Natural killer cell (primary cell): ENCODE measurements at places on chromosomes 4 and X.

DNA sequence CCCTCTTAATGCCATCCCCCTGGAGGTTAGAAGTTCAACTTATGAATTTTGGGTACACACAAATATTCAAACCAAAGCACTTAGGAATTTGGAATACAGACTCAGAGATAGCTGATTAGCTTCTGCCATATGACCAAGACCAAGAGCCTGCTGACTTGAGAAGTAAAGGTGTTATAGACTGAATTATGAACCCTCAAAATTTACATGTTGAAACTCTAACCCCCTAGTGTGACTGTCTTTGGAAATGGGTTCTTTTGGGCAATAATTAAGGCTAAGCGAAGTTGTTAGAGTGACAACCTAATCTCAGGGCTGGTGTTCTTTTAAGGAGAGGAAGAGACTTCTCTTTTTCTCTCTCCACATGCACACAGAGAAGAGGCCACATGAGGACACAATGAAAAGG, 151.2 kb downstream of the COX18 start:
- no peak for DNase-seq

GRCh38 chr4:187414716-187415115, 580.9 kb upstream of the ZFP42 start:
- no peak for DNase-seq

GRCh38 chrX:133412665-133413064, 2.6 kb downstream of the GPC4 start:
- DNase-seq = no peak

- no peak for DNase-seq
These were observed 40.3 kb downstream of the FANCB start for GRCh38 chrX:14832586-14832985.

- no peak for DNase-seq
These were observed 213.3 kb downstream of the GLUD2 start for GRCh38 chrX:121260596-121261240.

GRCh38 chr4:174056959-174057358, 226.5 kb downstream of the FBXO8 start:
- DNase-seq = no peak

DNA sequence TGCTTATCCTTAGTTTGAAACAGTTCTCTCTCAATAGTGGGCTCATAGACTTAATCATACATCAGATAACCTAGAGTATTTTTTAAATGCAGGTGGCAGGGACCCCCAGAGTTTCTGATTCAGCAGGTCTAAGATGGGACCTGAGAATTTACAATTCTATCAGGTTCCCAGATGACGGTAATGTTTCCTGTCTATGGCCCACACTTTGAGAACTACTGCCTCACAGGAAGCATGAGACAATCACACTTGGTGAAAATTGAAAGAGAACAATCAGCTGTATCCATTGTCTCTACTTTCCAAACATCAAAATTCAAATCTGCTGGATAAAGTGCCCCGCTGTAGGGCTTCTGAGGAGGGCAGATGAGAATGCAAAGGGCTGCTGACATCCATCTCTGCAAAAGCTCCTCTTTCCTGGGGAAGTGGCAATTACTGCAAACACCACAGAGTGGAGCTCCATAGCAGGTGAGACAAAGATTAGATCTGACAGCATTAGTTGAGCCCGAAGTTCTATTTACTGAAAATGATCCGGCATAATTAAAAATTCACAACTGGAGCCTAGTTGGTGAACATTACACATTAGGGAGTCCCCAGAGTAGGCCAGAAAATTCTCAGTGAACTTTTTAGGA, 187.8 kb upstream of the MBNL3 start:
- DNase-seq = peak; percentile 19

DNA sequence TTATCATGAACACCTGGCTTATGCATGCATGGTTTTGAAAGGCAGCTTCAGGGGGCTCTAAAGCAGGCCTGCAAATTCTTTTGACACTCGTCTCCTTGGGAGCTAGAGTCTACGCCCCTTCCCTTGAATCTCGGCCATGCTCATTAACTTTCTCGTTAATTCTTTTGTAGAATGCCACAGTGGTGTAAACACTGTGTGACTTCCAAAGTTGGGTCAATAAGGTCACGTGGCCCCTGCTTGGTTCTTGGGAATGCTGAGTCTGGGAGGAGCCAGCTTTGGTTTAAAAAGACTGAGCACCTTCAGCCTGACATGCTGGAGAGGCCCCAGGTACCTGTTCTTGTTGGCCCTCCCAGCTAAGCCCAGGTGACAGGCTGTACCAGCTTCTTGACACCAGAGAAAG, 228.4 kb downstream of the DHRSX start:
- no peak for DNase-seq

DNA sequence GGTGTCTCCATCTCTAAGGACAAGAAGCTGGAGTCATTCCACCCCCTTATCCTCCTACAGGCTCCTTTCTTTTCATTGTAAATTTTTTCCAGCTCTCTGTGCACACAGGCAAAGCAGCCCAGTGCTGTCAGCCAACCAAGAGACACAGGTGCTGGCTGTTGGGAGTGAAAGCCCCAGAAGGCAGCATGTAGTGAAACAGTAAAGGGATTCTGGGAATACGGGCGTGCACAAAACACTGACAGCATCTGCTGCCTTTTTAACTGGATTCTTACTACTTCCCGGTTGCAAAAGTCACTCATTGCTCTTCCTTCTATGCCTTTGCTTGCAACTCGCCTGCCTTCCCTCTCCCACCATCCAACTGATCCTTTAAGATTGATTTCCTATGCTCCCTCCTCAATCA, 208.6 kb upstream of the PRPS2 start:
- no peak for DNase-seq

DNA sequence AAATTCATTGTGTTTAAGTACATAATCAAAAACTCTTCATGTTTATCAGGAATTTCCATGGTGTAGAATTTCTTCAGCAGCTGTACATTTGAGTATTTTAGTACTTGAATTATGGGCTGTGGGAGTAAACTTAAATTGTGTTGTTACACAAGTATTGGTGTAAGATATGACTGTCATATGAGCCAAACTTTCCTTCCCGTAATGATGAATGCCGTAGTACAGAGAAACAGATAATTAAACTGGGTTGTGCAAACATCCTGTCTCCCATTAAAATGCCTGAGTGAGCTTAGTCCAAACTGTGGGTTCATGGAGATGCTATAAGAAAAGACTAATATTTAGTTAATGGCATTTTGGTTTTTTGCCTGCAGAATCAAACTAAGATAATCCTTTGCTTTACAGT, 159.2 kb downstream of the SLC4A4 start:
- no peak for DNase-seq

- no peak for DNase-seq
These were observed 42.9 kb downstream of the DCTD start for GRCh38 chr4:182874304-182874751.

DNA sequence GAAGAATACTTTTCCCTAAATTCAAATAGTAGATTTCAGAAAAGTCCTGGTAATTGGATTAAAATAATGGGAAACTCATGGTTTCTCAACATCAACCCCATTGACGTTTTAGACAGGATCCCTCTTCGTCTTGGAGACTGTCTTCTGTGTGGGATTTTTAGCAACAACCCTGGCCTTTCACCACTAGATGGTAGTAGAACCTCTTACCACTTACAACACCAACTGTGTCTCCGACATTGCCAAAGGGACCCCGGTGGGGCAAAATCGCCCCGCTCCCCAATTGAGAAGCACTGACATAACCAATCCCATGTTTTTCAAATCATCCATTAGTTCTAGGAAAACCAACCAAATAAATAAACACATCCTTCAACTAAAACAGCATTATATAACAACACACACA, 16.9 kb upstream of the ANOS1 start:
- peak; percentile 47 for DNase-seq

- no peak for DNase-seq
These were observed 40.1 kb upstream of the UGT8 start for GRCh38 chr4:114558446-114559020.

- DNase-seq = no peak
These were observed 50.5 kb upstream of the CBR4 start for GRCh38 chr4:169060391-169061091.
